ENCODE measurements at places on chromosomes 7 and 10.

DNA sequence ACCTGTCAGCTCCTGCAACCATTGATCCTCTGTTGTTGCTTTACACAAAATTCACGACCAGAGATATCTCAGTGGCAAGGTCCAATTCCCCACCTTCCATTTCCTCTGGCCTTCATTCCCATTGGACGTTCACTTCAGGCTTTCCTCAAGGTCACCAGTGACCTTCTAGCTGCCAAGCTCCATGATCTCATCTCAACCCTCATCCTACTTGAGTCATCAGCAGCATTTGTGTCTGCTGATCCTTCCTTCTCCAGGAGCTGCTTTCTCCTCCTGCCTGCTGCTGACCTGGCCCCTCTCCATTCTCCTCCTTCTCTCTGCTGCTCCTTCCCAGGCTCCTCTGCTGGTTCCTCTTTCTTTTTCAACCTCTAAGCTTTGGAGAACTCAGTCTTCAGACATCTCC, 66.2 kb upstream of the C10orf90 start:
- DNase-seq = no peak

GRCh38 chr7:2403718-2404648, 572 bp downstream of the CHST12 start:
- peak; percentile 40 for DNase-seq

DNA sequence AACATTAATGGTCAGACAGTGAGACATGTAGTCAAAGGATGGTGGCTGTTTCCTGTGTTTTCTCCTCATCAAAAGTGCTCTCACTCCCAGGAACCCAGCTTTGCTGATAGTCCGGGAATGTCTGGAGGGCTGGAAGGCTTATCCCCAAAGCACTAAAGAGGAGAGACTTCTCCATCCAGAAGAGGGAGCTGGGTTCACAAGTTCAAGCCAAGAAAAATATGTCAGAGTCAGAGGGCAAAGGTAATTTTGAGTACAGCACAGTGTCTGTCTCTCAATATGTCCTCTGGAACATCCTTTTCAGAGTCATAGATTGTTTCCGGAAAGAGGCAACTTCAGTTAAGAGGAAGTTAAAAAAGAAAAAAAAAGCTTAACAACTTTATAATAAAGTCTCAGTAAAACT, 281.5 kb upstream of the PHYHIPL start:
- DNase-seq = no peak

- DNase-seq = no peak
These were observed 4.9 kb downstream of the COL17A1 start for GRCh38 chr10:104080762-104081161.

DNA sequence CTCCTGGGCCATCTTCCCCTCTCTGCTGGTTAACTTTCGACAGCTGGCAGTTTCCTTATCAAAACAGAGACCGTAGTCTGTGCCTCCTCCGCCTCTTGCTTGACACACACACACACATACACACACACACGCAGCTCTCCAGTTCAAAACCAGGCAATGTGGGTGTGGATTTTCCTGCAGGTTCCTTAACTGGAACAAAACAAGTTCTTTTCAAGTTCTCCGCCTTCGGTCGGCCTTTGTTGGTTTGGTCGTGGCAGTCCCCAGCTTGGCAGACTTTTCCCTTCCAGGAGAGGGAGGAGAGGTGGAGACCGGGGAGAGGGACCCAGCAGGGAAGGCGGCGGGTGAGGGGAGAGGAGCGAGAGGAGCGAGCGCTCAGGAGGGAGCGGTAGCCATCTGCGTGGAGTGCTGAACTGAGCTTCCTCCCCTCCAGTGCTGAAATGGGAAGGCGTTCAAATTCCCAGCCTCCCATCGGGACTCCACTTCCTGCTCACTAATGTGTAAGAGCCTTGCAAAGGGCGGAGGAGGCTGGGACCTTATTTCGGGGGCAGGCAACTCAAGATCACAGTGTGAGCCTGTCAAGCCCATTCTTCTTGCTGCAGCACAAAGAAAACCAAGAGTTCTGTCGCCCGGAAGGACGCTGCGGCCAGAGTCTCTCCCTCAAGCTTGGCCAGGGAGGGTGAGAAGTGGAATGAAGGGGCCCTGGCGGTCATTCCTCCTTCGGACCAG, 120.6 kb downstream of the PRPF18 start:
- DNase-seq = peak; percentile 89

DNA sequence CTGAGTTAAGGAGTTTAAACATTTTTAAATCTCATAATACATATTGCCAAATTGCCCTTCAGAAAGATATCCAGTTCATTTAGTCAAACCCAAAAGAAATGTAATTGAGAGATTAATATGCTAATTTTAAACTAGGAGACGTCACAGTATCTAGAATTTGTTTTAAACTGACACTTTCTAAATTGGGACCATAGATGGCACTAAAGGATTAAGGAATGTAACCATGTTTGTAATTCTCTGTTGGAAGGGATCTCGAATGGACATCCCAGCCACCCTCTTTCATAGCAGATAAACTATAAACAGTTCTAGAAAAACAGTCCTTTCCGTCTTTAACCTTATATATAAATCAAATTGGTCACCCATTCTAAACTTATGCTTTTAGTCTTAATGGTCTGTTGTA, 30.0 kb upstream of the SAMD9L start:
- no peak for DNase-seq

DNA sequence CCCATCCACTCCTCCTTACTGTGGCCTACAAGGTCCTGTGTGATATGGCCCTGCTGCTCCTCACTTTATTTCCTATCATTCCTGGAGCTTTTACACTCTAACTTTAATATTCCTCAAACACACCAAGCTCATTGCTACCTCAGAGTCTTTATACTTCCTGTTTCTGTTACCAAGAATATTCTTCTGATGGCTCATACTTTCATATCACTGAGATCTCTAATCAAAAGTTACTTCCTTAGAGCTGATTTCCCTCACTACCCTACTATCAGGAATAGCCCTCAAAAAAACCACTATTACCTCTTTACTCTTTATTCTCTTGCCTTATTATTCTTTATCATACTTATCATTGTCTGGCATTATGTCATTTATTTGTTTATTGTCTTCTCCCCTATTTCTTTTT, 5.8 kb upstream of the PPP3CB start:
- no peak for DNase-seq

- no peak for DNase-seq
These were observed 156.3 kb downstream of the POLR1F start for GRCh38 chr7:19552576-19552975.

DNA sequence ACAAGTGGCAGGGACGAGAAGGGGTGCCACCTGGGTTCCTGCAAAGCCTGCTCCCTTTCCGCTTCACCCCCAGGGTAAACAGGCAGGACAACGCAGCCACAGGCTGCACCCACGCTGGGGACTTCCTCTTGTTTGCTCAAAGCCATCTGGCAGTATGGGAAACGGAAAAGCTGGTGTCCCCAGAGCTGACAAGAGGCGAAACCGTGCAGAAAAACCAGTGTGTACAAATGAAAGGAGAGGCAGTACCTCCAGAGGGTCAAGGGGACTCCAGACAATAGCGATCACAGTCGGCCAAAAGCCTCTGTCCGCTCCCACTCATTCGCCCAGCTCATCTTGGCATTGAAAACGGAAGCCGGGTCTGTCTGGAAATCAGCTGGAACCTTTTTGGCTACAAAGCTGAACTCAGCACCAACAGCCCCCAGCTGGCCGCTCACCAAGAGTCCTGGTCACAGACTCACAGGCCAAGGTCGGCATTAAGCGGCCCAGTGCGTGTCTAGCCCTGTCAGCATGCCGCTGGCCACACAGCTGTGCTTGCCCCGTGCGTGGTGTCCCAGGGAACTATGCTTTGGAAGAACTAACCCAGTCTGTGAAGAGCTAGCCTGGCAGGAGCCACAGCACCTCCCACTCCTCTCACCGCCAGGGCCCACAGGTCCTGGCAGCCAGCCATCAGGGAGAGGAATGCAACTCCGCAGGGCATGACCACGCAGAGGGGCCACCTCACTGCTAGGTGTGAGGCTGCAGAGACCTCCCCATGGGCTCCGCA, 10.4 kb downstream of the TNS3 start:
- peak; percentile 88 for DNase-seq

DNA sequence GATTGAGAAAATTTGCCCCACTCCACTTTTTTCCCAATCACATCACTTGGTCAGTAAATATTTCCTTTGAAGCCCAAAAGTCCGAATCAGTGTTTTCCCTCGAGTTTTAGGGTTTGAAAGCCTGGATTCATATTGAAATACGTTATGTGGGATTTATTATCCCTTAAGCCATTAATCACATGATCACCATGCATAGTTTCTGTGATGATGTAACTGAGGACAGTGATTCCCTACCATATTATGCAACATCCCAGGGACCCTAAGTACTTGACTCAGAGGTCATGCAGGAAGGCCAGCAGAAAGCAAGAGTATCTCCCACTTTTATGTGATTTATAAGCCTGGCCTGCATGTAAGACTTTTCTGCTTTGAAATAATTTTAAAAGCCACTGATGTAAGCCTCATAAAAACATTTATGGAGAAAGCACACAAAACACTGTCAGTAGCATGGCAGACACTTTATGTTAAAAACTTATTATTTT, 630.6 kb upstream of the ZWINT start:
- no peak for DNase-seq

- no peak for DNase-seq
These were observed 1115.3 kb downstream of the REEP3 start for GRCh38 chr10:64636461-64636860.

DNA sequence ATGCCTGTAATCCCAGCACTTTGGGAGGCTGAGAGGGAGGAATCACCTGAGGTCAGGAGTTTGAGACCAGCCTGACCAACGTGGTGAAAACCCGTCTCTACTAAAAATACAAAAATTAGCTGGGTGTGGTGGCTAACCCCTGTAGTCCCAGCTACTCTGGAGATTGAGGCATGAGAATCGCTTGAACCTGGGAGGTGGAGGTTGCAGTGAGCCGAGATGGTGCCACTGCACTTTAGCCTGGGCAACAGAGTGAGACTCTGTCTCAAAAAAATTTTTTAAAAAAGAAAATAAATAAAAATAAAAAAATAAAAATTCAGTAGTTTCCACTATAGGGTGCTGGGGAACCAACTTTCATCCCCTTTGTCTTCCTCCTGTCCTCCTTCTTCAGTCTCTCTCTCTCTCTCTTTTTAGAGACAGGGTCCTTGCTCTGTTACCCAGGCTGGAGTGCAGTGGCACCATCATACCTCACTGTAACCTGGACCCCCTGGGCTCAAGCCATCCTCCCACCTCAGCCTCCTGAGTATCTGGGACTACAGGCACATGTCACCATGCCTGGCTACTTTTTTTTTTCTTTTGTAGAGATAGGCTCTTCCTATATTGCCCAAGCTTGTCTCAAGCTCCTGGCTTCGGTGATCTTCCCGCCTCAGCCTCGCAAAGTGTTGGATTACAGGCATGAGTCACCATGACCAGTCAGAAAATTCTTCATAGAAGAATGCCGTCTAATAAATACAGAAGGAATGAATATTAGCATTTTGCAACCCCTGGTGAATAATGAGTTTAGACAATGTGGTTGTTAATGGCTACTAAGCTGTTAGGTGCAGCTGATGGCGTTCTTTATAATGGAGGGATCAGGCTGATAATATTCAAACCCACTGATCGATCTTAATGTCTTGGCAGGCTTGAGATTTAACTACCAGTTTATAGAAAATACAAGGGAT, 20.6 kb downstream of the RBM20 start:
- DNase-seq = no peak

- no peak for DNase-seq
These were observed 31.3 kb downstream of the CACUL1 start for GRCh38 chr10:118723466-118723865.

- DNase-seq = no peak
These were observed 16.3 kb upstream of the ECHDC3 start for GRCh38 chr10:11725912-11726311.

- no peak for DNase-seq
These were observed 166.4 kb downstream of the SLIT1 start for GRCh38 chr10:97019213-97019844.

DNA sequence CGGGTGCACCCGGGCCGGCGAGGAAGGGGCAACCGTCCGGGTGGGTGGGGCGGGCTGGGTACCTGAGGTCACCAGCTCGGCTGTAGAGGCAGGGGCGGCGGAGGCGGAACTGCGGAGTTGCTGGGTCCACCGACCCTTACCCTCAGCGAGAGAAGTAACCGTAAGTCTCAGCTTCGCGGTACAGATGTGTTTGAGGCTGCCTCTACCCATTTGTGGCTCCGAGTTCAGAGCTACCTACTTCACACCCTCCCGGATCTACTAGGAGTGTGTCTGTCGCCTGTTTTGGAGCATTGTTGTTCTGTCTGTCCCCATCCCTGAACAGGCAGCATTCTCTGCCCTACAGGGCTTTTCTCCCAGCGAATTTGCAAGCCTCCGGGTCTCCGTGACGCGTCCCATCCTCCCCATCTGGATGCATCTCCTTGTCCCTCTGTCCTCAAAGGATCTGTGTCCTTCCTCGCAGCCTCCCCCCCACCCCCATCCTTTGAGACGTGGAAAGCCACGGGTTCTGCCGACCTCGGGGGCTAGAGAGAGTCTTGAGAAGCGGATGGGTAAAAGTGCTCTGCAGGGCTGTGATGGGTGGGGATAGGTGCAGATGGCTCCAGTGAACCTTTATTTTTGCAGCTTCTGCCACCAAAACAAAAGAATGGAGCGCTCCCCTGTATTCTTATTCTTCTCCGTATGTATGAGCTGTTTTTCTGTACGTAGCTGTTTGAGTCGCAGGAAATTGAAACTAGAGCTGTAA, 757 bp downstream of the ANKIB1 start:
- DNase-seq = no peak

DNA sequence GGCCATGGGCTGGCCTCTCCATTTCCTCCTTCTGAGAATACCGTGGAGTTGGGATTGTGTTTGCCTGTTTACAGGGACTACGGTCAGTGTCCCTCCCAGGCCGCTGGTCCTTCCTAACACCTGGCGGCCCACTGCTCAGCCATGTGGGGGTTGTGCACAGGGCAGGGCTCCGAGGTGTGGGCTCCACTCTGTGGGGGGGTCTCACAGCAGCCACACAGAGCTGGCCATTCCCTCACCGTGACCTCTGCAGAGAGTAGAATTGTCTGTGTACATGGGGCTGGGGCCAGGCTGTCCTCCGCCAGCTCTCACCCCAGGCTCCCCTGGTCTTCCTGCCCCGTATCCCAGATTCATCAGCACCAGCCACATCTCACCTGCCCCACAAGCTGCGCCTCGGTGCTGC, 60.1 kb downstream of the PTPRN2 start:
- no peak for DNase-seq

DNA sequence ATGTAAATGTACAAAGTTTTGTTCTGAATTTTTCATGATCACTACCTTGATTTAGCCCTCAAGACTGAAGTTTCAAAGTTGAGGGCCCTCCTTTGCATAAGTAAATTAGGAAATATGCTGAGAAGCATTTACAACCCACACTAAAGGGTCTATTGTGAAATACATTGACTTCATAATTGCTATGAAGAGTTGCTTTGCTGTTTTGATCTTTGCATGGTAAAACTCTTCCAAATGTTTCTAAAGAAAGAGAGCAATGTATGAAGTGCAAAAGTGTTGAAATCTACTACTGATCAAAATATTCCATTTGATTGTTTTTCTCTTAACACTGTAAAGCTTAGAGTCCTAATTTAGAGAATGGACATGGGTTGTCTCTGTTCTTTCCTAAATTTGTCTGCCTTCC, 77.2 kb downstream of the C7orf25 start:
- no peak for DNase-seq

- DNase-seq = no peak
These were observed 158.4 kb downstream of the ZMYND11 start for GRCh38 chr10:293636-294035.
